Activated CD8-positive, alpha-beta T cell treated with anti-CD3 and anti-CD28 coated beads, Interleukin-2, amount 10 ng/mL, durations not matched to agents 7 days and 5 days (primary cell): ENCODE measurements at places on chromosomes 7 and 10. TPM values are rescaled to one million over a fixed set of nuclear protein-coding genes. Genes with fewer than 3 reads are reported as not detected.

DNA sequence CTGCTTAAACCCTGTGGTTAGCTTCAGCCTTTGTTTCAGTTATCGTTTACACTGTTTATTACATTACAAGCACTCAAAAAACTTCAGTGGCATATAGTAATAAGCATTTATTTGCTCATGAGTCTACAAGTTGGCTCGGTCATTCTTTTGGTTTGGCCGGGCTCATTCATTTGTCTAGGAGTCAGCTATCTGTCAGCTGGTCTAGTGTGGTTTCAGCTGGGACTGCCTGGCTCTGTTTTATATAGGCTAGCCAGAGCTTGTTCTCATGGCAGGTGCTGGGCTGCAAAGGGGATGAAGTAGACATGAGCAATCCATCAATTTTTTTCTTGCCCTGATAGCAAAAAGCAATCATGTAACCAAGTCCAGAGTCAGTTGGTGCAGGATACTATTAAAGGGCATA, 103.6 kb downstream of the MKLN1 start:
- no peaks in the 10 kb centered on the region for H3K4me1 ChIP-seq
- H3K4me3 ChIP-seq = no peak overlapping the region
- DNase-seq = no peak

DNA sequence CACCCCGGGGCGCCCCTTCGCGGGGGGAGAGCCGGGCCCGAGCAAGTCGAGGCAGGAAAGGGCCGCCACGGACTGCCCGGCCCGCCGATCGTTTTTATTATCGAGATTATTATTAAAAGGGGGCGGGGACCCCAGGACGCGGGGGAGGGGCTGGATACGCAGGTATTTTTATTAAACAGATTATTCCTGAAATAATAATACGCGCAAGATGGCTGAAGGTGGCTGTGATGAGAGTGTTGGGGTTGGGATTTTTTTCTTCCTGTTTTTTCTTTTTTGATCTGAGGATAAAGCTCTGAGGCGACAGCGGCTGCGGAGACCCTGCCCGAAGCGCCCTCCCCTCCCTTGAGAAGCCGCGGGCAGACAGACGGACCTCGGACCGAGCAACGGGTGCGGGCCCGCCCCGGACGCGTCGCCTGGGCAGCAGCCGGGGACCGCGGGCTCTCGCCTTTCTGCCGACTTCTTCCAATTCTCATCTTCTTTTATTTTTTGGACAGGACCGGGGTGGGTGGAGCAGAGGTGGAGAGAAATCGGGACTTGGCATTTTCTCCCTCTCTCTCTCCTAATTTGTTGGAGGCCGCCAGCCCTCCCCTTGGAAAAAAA, 1.4 kb upstream of the TRIM8 start:
- peaks cover 17% of the 10 kb centered on the region for H3K36me3 ChIP-seq
- peak overlapping the region; percentile 86 for H3K4me3 ChIP-seq
- peak overlapping the region; percentile 91 for H3K27ac ChIP-seq
- peaks cover 7% of the 10 kb centered on the region for H3K27me3 ChIP-seq
- peak; percentile 55 for DNase-seq
- peaks cover 25% of the 10 kb centered on the region for H3K4me1 ChIP-seq

The CDHR1 gene
- 0.26 TPM for total RNA-seq

The VIPR2 gene
- total RNA-seq = not detected

The TAS2R60 gene
- total RNA-seq = 0.29 TPM

GRCh38 chr10:114654822-114655575, 3.1 kb downstream of the ABLIM1 start:
- H3K36me3 ChIP-seq = no peaks in the 10 kb centered on the region
- peaks cover 8% of the 10 kb centered on the region for H3K27me3 ChIP-seq
- DNase-seq = no peak
- peaks cover 14% of the 10 kb centered on the region for H3K4me1 ChIP-seq
- H3K27ac ChIP-seq = peak overlapping the region; percentile 42

DNA sequence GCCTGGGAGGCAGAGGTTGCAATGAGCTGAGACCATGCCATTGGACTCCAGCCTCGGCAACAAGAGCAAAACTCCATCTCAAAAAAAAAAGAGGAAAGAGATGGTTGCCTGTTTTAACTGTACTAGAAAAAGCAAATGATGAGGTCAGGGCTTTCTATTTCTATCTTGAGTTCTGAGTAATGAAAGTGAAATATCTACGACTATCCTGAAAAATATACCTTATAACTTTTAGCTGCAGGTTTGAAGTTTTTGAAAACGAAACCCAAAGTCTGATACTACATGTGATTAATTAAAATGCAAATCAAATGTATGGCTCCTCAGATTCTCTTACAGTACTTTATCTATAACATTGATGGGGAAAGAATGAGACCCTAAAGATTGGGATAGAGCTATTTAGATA, 636.2 kb upstream of the LRRN3 start:
- H3K27me3 ChIP-seq = peaks cover 2% of the 10 kb centered on the region
- H3K4me3 ChIP-seq = no peak overlapping the region

The GPR26 gene
- not detected for total RNA-seq

GRCh38 chr7:131616487-131617200, 60.2 kb upstream of the PODXL start:
- H3K4me3 ChIP-seq = no peak overlapping the region
- H3K27ac ChIP-seq = no peak overlapping the region
- H3K27me3 ChIP-seq = peaks cover 3% of the 10 kb centered on the region
- DNase-seq = no peak

The GARS1 gene
- total RNA-seq = 185 TPM

DNA sequence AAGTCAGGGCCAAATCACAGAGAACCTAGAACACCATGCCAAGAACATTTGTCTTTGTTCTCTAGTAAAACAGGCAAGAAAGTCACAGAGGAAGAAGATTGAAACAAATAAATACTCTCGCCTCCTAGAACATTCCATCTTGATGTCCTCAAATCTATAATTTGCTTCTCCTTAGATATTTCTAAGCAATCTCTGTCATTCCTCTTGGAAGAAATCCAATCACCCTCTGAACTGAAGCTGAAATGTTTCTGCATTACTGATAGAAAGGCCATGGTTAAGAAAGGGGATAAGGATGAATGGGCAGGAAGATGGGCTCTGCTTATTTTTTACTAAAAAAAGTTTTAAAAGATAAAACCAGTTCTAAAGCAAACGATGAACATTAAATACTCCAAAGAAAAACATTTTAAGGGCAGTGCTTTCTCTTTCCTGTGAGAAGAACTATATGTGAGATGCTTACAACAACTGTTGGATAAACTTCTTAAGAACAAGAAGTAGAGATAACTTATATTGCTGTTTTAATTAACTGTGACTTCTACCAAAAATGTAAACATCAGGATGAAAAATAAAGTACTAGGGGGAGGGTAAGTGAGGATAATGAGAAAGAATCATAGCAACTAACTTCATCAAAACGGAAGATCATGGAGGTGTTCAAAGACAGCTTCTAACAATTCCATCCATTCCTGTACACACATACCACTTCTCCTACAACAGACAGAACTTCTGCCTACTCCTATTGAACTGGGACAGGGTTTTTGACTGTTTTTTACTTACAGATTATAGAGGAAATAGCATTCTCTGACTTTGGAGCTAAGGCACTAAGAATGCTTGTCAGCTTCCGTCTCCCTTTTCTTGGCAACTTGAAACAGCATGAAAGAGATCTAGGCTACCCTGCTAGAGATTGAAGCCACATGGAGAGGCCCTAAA, 153.0 kb upstream of the LRRTM3 start:
- no peaks in the 10 kb centered on the region for H3K36me3 ChIP-seq
- H3K27me3 ChIP-seq = no peaks in the 10 kb centered on the region
- DNase-seq = no peak
- no peaks in the 10 kb centered on the region for H3K4me1 ChIP-seq
- H3K27ac ChIP-seq = no peak overlapping the region
